RKO (cell line): ENCODE measurements at places on chromosomes 1 and 21.
A peak's percentile ranks its signal among the peaks of the same experiment; 100 is the strongest.

- peak; percentile 71 for DNase-seq
Measured at GRCh38 chr1:234607109-234608024, 2.6 kb downstream of the IRF2BP2 start.

DNA sequence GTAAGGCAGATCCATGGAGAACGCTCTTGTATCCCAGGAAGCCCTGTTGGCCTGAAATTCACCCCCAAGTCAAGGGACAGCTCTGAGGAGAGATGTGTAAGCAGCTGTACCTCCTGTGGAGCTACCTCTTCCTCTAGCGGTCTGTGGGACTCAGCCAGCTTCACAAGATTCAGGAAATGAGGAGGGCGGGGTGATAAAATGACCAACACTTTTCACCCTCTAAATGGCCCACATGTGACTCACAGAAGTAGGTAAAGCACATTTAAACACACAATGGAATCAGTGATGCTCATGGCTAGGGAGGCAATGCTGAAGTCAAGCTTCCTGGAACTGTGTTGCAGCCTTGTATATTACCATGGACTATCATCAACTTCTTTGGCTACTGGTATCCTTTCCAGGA lies at the start of gene SH2D1B:
SH2D1B (minus strand) TSS at position 135 of the 400 bp plus-strand sequence; CDS start at position 15, 120 bp downstream.
- no peak for DNase-seq

GRCh38 chr1:242162140-242162539 lies 163.2 kb upstream of the MAP1LC3C start:
- no peak for DNase-seq

GRCh38 chr1:205914730-205915129 lies 28.5 kb downstream of the SLC26A9 start:
- no peak for DNase-seq

GRCh38 chr1:110864287-110864686 lies 8.7 kb upstream of the CD53 start:
- DNase-seq, result no peak

- DNase-seq, result no peak
Measured at GRCh38 chr1:198637916-198638437, 863 bp upstream of the PTPRC start.

DNA sequence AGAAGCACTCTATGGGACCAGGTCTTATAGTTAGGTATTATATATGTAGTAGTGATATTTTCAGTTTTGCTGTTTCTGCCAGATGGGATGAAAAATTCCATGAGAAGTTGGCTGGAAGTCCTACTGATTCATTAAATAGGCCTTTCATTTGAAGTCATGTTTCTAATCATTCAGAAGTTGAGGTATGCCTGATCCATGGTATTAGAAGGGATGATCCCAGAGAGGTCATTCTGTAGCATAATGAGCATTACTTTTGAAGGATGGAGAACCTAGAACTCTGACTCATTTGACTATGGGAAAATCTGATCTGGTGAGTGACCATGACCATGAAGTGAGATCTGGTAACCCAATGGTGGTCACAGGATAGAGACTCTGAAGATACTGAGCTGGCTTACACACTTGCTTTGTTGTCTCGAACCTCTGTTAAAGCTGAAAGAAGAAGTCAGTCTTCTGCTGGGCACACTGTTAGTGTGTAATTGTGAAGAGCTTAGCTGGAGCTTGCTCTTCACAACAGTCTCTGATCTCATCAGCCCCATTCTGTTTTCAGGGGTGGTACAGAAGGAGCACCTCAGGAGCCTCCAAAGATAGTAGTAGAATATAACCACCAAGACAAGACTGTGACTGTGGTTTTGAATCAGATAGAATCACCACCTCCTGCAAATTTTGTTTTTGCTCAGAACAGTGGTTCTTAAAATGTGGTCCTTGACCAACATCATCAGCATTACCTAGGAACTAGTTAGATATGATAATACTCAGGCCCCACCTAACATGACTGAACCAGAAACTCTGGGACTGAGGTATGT lies 9.0 kb downstream of the MGST3 start:
- no peak for DNase-seq

- peak; percentile 61 for DNase-seq
Measured at GRCh38 chr1:35726450-35727433, 8.1 kb upstream of the C1orf216 start.

DNA sequence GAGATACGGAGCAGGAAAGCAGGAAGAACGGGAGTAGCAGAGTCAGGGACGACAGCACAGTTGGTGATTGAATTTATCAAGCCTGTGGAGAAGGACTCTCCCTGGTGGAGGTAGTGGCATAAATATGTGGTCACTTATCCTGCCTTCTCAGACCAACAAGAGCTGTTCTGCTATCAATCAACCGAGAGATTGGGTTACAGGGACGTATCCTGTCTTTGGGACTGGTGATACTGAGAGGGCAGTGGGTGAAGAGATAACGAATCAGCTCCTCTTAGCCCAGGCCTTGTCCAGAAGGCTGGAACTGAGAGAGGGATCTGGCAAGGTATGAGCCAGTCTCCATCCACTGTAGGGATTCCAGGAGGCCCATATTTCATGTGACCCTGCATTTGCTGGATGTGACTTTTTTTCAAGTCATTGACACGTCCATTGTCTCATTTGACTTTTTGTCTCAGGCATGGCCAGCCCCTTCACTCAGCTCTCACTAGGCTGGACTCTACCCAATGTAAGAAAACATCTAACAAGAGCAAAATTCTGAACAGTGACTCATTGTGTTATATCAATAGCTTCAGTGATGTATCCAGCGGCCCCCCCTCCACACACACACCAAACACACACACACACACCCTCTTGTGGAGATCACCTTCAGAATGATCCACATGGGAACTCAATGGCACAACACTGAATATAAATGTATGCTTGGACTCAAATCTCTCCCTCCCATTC lies 11.3 kb downstream of the C1orf116 start:
- DNase-seq, result no peak

- no peak for DNase-seq
Measured at GRCh38 chr1:185360714-185361113, 43.7 kb upstream of the IVNS1ABP start.

DNA sequence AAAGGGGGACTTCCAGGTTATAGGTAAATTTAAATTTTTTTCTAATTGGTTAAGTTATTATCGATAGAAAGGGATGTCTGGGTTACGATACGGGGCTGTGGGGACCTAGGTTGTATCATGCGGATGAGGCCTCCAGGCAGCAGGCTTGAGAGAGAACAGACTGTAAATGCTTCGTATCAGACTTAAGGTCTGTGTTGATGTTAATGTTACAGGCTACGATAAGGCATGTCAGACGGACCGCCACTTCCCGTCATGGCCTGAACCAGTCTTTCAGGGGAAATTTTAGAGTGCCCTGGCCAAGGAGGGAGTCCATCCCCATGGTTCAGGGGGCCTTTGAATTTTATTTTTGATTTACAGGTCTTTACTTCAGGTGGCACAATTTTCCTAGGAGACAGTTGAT lies 16.7 kb downstream of the ABCG1 start:
- no peak for DNase-seq

DNA sequence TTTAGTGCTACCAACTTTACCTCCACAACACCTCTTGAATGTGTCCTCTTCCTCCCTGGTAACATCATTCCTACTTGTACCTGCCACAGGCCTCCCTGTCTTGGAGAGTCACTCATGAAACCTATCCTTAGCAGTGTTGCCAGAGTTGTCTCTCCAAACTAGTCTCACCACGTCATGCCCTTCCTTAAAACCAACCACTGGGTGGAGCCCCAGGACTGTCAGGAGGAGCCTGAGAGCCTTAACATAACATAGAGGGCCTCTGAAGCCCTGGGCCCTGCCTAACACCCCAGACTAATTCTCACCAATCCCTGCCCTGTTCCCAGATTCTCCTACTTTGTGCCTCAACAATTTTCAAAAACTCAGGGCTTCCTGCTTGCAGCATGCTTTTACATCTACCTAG lies 65.3 kb downstream of the ZNF697 start:
- peak; percentile 53 for DNase-seq

- no peak for DNase-seq
Measured at GRCh38 chr21:44331650-44332307, 7.4 kb downstream of the CFAP410 start.

DNA sequence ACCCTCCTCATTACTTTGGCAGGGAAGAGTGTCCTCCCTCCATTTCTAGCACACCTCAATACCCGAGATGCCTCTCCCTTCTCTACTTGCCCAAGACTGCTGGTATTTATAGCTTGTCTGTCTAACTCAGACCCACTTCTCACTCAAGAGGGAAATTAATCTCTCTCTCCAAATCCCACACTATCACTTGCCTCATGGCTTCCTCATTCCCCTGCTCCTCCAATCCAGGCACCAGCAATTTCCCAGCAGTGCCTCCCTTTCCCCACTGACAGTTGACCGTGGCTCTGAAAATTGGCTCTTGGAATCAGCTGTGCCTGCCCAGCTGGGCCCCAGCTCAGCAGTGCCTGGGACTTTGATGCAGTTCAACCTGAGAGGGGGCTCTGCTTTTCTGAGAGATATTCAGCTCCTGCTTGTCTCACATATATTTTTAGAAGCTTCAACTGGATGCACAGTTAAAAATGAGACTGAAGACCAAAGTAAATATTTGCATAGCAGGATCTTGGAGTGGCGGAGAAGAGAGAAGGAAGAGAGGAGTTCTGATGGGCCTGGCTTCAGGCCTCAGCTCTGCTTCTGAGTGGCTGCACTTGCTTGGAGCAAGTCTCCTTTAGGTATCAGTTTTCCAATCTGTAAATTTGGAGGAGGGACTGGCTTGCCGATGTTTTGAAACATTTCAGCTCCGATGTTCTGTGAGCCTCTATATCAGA lies 81.1 kb upstream of the SPATA6 start:
- DNase-seq, result no peak

- no peak for DNase-seq
Measured at GRCh38 chr1:65082346-65083040, 65.5 kb upstream of the AK4 start.

DNA sequence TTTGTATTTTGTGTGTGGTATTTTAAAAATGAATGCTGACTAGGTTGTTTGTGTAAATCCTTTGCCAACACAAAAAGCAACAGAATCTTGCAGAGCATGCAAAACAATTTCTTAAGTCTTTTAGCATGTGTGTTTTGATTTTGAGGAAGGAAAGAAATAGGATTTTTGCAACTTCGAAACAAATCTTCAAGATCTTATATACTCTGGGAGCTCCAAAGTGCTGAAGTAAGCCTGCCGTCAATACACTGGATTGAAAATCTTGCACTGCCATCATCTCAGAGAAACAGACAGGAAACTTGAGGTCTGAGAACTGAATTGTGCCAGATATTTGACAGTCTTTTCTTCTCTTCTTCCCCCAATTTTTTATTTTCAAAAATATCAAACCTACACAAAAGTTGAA lies 29.3 kb upstream of the DISP1 start:
- no peak for DNase-seq

GRCh38 chr1:77467741-77468140 lies 185.9 kb downstream of the AK5 start:
- no peak for DNase-seq

DNA sequence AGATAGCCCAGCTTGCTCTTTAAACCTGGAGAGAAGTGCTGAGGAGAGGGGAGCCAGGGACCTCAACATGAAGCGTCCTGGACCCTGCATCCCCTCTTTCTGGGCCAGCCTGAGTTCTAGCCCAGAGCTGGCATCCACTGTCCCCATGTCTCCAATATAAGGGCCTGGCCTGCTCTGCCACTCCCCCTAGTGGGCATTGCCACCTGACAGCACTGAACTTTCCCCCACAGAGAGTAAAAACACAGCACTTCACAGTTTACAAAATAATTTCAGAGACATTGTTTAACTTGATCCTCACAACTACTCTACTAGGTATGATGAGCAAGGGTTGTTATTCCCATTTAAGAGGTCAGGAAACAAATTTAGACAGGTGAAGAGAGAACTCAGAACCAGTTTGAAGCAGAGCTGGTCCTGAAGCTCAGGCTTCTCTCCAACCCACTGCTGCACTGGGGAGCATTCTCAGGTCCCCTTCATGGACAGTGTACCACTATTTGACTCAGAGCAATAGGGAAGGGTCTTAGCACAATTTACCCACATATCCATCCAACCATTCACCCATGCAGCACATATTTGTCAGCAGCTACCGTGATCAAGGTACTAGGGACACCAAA lies 151.2 kb downstream of the DMRTA2 start:
- peak; percentile 31 for DNase-seq

DNA sequence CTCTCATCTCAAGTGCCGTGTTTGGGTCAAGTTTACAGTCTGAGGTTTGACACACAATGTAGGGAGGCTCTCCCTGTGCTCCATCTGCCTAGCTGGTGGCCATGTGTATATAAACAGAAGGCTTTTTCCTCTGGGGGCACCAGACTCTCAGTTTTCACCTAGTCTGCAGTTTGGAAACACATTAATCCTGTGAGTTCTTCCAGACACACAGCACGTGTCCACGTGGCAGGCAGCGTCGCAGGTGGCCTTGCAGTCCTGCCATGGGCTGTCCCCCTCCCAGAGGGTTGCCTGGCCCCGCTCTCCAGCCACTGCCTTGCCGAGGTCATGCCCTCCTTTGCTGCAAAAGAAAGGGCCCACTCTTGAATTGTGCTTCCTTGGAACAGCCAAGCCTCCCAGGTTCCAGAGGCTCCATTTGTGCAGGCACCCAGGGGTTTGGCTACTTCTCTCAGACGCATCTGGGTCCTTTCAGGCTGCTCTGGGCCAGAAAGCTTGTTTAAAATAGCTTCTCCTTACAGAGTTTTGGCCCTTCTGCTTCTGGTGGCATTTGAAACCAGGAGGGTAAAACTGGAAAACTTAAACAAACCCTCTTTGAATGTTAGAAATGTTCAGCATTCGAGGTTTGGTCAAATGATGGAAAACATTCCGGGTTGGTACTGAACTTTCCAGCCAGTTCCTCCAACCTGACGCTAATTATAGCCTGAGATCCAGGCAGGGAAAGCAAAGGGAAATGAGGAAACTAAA lies 4.4 kb upstream of the RUNX1 start:
- DNase-seq, result no peak

DNA sequence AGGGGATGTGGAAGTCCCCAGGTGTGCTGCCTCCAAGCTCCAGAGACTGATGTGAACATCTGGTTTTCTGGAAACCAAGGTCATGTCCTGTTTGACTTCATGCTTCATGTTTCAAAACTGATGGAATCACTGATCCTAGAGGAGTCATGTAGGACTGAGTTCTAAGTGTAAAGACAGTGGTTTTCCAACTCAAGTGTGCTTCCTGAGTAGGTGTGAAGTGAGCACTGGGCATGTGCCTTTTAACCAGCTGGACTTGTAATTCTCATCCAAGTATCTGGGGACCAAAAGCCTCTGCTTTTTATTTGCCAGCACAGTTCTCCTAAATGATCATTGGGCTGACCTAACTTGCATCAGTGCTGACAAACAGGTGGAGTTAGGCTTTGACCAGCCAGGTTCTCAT lies 36.9 kb downstream of the ABCA4 start:
- no peak for DNase-seq

DNA sequence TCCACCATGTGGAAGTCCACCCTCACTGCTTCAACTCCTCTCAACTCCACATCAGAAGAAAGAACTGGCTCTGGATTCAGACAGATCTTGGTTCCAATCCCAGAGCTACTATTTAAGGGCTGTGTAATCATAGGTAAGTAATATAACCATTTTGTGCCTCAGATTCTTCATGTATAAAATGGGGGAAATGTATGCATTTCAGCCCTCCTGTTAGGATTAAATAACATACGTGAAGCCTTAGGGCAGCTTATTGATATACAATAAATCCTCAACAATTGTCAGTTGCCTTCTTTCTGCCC lies 23.3 kb downstream of the OTUD7B start:
- no peak for DNase-seq
